Stimulated activated naive CD8-positive, alpha-beta T cell treated with anti-CD3 and anti-CD28 coated beads, Interleukin-15, Interleukin-2, amounts not matched to agents 100 U/mL and 50 U/mL, for 24 hours (primary cell): ENCODE measurements at places on chromosomes 4 and X.
A peak's percentile ranks its signal among the peaks of the same experiment; 100 is the strongest.

- peak; percentile 73 for DNase-seq
Observed at GRCh38 chr4:41216294-41217019, 2.1 kb upstream of the APBB2 start.

DNA sequence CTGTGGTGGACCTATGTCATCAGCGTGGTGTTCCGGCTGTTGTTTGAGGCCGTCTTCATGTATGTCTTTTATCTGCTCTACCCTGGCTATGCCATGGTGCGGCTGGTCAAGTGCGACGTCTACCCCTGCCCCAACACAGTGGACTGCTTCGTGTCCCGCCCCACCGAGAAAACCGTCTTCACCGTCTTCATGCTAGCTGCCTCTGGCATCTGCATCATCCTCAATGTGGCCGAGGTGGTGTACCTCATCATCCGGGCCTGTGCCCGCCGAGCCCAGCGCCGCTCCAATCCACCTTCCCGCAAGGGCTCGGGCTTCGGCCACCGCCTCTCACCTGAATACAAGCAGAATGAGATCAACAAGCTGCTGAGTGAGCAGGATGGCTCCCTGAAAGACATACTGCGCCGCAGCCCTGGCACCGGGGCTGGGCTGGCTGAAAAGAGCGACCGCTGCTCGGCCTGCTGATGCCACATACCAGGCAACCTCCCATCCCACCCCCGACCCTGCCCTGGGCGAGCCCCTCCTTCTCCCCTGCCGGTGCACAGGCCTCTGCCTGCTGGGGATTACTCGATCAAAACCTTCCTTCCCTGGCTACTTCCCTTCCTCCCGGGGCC is 1.2 kb downstream of the GJB1 start:
- DNase-seq: no peak

DNA sequence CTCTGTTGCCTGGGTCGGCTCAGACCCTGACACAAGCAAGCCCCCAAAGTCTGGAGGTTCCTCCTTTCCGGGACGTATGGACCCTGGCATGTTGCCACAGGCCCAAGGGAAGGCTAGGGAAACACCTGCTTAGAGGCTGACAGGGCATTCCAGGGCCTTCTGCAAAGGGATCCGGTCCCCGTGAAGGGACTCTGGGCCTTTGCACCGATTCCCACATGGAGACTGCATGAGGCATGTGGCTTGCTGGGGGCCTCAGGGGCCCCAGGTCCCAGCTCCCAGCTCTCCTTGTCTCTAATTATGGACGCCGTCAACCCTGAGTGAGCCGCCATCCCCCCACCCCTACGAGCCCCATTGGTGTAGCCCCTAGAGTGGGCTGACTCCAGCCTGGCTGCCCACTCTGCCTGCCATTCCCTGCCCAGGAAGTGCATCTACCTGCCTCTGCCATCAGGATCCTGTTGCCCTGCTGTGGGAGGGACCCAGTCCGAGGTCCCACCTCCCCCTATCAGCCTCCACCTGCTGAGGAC is 4.2 kb upstream of the RGS12 start:
- no peak for DNase-seq

- DNase-seq: no peak
Observed at GRCh38 chrX:140433582-140433981, 71.3 kb downstream of the SOX3 start.

GRCh38 chr4:118825799-118826198 is 10.1 kb downstream of the SEC24D start:
- no peak for DNase-seq

DNA sequence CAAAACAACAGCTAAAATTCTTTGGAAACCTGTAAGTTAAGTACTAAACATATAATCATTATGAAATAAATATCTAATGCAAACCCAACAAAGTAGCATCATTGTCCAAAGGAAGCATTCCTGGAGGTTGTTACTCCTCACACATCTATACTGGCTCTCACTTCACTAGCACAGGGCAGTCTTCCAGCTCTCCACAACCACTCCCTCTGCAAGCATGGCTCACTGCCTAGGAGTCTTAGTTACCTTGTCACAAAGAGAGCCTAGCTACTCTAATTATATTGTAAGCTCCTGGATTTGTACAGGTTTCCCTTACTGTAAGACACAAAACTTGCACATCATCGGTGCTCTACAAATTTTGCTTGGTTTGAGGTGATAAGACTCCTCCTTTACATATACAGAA is 76.1 kb downstream of the AMMECR1 start:
- no peak for DNase-seq

DNA sequence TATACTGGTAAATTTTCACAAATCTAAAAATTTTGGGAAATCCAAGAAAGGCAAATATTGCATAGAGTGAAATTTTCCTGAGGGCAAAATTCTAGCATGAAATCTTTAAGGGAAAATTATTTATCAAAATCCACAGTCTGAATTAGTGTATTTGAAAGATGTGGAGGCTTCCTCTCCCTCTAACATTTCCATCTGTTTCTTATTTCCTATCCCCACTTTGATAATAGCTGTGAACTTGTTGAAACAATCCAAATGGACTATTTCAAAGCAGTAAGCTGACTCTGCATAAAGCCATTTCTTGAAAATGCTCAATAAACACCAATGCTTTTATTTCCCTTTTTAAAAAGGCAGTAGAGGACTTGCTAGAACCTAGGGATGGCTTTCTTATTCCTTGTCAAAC is 107.3 kb upstream of the PABPC4L start:
- DNase-seq: no peak

DNA sequence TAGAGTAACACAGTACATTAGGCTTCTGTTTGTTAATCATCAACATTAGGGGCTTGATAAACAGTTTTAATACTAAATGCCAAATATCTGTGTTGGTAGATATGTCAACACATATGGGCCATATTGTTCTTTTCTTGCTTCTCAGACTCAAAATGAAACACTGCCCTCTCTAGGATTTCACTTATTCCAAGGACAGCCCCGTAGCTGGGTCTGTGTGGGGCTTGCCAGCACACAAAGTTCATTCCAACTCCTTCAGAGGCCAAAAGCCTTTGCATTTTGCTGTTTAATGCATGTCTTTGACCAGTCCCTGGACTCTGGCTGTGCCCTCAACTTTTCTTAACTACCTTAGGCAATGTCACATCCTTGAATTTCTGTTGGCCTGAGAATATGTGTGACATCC is 102.0 kb upstream of the ZNF827 start:
- no peak for DNase-seq

- no peak for DNase-seq
Observed at GRCh38 chrX:40201329-40201885, 103.6 kb upstream of the BCOR start.

DNA sequence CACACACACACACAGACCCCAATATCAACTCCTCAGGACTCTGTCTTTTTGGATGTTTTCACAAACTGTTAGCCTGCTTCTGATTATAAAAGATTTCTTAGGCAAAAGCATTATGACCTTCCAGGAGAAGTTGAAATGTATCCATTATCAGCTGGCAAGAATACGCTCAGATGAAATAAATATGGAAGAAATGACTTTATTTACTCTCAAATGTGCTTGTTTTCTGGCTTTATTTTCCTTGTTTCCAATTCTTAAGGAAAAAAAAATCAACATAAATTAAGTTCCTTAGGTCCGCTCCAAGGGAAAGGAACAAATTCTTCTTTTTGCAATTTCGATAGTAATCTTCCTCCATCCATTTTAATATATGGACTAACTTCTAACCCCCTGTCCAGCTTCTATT is 175.6 kb upstream of the HCCS start:
- DNase-seq: no peak

GRCh38 chr4:62288808-62289541 is 1088.8 kb downstream of the ADGRL3 start:
- DNase-seq: no peak

DNA sequence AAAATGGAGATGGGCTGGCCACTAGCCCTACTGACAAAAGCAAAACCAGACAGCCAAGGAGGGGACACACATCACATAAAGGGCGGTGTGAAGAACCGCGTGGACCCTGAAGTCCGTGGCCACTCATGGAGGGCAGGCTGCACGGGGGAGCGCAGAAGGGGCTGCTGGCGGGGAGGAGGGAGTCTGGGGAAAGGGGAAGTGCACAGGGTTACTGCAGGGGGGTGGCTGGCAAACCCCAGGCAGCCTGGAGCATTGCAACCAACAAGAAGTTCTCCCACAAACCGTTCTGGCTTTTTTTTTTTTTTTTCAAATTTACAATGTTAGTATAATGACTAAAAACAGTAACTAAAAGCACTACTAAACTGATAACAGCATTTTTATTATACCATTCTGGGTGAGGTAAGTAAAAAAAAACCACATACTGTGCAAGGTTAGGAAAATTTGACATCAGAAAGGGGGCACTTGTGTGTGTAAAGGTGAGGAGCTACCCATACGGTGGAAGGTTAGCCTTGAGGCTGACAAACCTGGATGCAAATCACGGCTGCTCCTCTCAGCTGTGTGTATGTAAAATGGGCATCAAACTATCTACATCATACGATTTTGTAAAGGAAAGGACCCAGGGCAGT is 87.1 kb downstream of the TSPAN5 start:
- peak; percentile 15 for DNase-seq

DNA sequence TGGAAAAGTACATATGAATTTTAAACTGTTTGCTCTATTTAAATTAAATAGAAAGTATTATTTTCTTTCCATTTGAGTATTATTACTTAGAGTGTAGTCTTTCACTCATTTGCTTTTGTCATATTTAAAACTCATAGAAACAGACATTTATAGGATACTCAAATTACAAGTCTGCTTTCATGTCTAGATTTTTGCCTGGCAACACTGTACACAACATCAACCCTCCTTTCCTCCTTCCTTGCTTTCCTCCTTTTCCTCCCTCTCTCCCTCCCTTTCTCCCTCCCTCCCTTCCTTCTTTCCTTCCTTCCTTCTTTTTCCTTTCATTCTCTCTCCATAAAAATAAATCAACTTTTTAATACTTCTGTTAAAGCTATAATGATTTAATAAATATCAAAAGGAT is 2361.2 kb downstream of the ARAP2 start:
- DNase-seq: no peak

GRCh38 chrX:153571534-153571908 is 27.4 kb downstream of the CCNQ start:
- DNase-seq: no peak

- DNase-seq: peak; percentile 4
Observed at GRCh38 chrX:152601848-152602616, 35.7 kb upstream of the GABRQ start.

- no peak for DNase-seq
Observed at GRCh38 chr4:169313732-169314131, 43.0 kb upstream of the SH3RF1 start.

- peak; percentile 25 for DNase-seq
Observed at GRCh38 chrX:136780763-136781162, at the start of gene ARHGEF6. ARHGEF6 (minus strand) TSS chrX:136780932; CDS start chrX:136780882, 50 bp downstream.

DNA sequence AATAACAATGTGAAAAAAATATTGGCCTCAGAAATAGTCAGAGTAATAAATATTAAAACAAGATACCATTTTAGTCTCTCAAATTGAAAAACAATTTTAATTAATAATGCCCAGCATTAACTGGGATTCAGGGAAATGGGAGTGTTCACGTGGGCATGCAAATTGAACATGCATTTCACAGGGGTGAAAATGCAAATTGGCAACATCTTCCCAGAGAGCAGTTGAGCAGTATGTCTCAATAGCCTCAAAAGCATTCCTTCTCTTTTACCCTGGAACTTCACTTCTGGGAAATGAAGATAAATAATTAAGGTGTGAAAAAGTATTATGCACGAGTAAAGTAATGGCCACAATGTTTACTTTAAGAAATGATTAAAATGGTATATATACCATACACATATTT is 21.3 kb downstream of the NOX1 start:
- no peak for DNase-seq

DNA sequence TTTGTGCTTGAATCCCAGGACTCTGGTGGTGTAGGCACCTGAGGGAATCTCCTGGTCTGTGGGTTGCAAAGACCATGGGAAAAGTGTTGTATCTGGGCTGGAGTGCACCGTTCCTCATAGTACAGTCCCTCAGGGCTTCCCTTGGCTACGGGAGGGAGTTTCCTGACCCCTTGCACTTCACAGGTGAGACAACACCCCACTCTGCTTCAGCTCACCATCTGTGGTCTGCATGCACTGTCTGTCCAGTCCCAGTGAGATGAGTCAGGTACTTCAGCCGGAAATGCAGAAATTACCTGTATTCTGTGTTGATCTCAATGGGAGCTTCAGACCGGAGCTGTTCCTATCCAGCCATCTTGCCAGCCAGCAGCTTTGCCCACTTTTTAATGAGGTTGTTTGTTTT is 353.0 kb upstream of the IRS4 start:
- DNase-seq: no peak

- DNase-seq: no peak
Observed at GRCh38 chrX:20218836-20219505, 47.7 kb downstream of the RPS6KA3 start.

GRCh38 chr4:41614519-41614918 is 76.6 kb downstream of the LIMCH1 start:
- no peak for DNase-seq

DNA sequence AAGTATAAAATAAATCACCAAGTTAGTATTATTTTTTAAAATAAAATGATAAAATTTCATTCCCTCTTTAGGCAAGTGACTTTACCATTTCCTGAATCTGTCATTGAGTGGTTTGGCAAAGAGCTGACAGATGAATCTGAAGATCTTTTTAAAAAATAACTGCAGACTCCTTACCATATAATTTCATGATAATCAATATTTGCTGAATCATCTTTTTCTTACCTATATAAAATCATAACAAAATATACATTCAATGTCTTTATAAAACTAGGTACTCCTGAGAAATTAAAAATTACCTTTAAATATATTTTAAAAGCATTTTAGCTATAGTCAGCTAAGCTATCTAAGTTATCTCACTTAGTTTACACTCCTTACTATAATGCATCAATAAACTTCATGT is 17.2 kb downstream of the ANXA10 start:
- DNase-seq: no peak

DNA sequence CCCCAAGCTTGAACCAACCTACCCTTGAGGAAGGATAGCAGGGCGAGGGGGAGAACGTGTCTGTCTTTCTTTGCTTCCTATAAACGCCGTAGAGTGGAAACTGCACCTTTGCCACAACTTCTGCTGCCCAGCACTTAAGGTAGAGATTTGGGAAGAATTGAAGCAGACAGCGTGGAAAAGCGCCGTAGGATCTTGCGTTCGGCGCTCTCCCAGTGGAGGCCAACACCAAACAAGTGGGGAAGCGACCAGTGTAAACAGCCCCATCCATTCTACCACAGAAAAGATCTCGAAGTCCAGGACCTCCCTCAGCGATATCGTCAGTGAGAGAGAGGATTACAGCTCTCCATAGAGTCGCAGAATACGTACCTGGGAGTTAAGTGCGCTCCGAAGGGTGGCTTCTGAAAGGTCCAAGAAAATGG is 3.9 kb upstream of the NKX6-1 start:
- no peak for DNase-seq

DNA sequence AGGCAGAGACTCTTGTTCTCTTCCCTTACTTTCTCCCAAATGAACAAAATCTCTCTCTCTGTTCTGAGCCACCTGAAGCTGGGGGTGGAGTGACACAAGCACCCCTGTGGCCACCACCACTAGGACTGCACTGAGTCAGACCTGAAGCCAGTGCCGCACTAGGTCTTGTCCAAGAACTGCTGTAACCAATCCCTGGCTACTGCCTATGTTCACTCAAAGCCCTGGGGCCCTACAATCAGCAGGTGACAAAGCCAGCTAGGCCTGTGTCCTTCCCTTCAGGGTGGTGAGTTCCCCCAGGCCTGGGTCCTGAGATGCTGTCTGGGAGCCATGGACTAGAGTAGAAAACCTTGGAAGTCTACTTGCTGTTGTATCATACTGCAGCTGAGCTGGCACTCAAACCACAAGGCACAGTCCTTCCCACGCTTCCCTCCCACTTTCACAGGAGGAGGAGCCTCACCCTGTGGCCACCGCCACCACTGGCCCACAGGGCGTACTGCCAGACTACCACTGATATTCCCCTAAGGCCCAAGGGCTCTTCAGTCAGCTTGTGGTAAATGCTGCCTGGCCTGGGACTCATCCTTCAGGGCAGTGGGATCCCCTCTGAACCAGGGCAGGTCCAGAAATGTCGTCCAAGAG is 119.1 kb downstream of the RTL9 start:
- DNase-seq: no peak
